ENCODE measurements at places on chromosomes 3 and 15.

DNA sequence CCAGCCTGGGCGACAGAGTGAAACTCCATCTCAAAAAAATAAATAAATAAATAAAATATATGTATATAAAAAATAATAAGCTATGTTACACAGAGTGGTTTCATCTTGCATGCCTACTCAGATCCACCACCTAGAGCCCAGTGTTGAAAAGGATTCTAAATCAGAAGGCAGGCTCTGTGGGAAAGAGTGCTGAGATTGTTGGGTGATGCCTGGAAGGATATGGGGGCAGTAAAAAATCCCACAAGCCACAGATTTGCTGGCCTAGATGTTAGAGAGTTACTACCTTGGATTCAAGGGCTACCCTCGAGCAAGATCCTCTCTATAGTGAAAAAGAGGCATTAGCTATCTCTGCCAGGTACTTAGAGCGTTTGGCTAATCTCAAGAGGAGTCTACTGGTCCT lies 144.3 kb downstream of the STAC start:
- no peak for DNase-seq

DNA sequence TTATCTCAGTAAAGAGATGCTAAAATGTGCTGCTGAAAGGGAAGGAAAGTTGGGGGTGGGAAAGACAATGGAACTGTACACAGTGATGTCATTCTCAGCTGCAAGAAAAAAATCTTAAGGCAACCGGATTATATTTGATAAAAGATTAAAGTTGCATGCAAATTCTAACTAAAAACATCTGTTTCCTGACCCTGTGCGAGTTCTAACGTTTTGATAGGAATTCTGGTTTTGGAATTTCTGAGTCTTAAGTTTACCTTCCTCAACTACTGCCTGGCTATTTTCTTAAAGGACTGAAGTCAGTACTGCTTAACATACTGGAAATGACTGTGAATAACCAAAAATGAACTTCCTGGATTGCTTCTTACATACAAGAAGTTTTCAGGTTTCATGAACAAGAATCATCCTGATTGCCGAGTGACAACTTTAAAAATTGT lies 115.5 kb downstream of the SLC25A26 start:
- no peak for DNase-seq

DNA sequence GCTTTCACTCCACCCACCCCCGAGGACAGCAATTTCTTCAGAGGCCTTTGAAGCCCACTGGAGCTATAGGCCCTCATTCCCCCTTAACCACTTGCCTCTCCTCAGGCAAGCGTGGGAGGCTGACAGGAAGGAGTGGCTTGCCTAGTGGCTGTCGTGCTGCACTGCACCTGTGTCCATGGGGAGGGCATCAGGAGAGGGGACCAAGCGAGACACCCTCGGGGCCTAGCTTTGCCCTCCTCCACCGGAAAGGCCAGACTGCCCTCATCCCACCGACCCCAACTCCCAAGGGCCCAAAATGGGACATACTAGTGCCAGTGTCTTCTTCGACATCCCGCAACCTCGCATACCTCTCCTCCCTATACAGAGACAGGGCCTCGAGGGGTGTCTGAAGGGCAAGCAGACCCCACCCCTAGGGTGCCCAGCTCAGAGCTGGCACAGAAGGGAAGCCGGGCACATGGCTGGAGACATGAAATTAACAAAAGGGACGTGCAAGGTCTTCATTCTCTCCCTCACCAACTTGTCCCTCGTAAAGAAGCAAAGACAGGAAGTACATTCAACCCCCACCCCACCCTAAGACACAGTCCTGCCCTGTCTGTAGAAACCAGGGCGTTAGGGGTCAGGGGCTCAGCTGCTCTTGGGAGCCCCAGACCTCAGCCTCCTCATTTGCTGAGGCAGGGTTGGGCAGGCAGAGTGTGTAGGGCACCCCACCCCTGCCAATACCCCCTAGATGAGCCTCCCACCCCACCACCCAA lies 24.3 kb downstream of the VIPR1 start:
- DNase-seq, result no peak

DNA sequence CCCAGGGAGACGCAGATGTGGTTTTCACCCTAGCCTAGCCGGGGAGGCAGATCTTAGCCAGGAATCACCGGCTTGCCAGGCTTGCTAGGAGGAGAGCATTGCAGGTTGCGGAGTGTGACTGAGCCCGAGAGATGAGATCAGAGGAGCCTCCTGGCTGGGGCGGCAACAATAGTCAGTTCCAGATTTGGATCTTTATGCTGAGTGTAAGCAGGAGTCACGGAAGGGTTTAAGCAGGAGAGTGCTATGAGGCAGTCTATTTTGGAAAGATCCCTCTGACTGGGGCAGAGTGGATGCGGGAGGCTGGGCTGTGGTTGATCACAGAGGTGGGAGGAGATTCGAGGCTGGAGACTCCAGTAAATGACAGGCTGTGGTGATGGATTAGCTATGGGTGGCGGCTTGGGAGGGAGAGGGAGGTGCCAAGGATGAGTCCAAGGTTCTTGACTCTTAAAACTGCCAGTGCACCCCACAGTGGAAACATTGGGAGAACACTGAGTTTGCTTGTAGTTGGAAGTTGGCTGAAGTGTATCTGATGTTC lies 10.4 kb upstream of the BAHD1 start:
- DNase-seq, result no peak

GRCh38 chr3:43867436-43868072 lies 176.8 kb downstream of the ABHD5 start:
- DNase-seq, result no peak

DNA sequence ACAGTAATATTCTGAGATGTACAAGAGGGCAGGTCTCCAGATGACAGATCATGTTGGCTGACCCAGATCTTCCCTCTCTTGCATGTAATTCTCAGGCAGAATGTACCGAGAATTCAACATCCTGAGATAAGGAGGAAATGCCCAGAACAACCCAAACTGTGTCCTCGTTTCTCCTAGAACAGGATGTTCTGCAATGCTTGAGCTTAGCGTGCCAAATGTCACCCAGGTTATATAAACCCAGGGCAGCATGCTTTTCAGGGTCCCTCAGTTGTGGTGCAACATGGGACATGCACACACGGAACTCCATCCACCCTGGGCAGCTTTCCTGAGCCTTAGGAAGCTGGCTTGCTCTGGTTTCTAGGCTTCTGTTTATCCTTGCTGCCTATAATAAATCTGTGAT lies 102.1 kb upstream of the CMC1 start:
- no peak for DNase-seq

All from NCI-H1105 treated with DMSO at 0.1 percent for 48 hours (cell line).